Esophagus squamous epithelium (tissue), 5 donors: ENCODE measurements at places on chromosomes 12 and 14.

DNA sequence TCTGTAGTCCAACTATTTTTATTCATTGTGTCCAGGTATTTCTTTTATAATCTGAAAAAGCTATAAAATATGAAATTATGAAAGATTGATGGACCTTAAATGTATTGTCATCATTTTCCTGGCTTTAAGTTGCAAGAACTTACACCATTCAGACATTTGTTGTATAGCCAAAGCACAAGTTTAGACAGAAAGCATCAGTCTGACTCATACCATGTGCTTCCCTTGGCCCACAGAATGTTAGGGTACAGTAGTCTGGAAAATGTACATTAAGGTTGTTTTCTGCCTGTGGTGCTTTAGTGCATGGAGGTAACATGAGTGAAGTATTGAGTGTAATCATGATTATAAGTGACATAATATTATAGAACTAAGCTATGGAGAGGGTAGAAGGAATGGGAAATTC, 1002.5 kb downstream of the BCL11B start:
- no peak for DNase-seq

DNA sequence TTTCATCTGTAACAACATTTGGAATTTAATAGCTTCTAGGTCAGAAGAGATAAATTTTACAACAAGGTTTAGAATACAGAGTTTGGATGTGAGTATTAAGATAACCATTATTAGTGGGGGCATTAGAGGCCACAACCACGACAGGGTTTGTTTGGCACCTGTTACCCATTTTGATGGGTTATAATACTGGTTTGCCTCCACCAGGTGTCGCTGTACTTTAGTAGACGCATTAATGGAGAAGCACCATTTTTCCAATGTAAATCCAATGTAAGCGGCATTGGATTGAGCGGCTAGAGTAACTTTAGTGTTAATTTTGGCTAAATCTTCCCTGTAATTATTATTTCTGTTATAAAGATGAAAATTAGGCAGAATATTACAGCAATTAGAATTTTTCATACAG, 136.2 kb downstream of the SLCO1B3 start:
- DNase-seq, result no peak

GRCh38 chr12:14399871-14400270, 34.4 kb downstream of the ATF7IP start:
- DNase-seq, result no peak

DNA sequence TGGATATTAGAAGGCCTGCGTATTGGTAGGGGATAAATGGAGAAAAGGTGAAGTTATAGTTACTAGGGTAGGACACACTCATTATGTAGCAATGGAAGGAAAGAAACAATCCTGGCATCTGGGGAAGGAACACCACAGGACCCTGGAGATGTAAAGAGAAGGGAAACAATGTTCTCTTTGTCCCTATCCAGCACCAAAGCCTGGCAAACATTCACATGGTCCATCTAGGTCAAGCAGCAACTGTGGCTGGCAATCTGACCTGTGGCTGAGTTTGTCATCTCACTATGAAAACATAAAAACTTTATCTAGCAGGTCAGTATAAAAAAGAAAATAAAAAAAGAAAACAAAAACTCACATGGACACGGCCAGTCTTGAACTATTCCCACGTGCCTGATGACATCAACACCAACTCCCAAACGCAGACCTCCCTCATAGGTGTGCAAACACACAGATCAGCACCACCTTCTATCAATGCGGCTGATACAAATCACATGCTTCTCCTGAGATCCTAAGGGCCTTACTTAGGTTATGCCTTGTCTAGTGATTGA, 2.6 kb downstream of the POMT2 start:
- no peak for DNase-seq

DNA sequence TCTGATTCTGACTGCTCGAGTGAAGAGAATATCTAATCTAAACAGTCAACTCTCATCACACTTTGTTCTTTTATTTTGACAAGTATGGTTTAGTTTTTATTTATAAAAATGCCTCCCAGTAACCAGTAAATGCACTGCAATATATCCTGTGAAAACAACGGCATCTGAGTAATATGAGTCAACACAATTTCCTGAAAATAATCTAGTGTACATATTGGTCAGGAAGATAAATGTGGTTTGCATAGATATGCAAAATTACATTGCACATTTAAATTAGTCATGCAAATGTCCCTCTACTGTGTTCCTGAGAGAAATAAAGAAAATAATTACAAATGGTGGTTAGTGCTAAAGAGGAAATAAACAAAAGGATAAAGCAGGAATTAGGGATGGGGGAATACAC, 1190.7 kb upstream of the SEL1L start:
- DNase-seq, result no peak

DNA sequence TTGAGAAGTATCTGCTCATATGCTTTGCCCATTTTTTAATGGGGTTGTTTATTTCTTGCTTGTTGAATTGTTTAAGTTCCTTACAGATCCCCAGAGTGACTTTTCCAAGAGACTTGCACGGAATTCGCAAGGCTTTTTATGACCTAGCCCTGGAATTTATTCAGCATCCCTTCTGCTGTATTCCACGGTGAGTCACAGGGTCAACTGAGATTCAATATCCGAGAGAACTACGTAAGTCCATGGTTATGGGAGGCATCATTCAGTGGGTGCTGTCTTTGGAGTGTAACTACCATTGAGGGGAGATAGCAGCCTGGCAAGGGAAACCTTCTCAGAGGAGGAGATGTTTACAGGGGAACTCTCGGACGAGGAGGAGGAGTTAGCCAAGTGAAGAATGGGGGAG, 20.9 kb upstream of the GPRC5A start:
- no peak for DNase-seq

DNA sequence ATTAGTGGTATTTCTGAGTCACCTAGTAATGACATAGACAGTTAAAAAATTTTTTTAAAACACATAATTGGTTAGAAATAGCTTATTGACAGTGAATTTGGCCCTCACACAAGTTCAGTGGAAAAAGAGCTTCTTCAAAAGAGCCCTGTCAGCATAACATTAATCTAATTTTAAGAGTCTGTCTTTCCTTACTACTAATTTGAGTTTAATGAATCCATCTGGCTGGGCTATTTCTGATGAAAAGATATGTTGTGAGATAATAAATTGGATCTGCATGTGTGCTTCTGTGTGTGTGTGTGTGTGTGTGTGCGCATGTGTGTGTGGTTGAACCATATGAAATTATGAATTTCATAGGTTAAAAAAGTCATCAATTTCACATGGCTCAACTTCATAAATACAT, 1045.2 kb downstream of the FLRT2 start:
- no peak for DNase-seq

DNA sequence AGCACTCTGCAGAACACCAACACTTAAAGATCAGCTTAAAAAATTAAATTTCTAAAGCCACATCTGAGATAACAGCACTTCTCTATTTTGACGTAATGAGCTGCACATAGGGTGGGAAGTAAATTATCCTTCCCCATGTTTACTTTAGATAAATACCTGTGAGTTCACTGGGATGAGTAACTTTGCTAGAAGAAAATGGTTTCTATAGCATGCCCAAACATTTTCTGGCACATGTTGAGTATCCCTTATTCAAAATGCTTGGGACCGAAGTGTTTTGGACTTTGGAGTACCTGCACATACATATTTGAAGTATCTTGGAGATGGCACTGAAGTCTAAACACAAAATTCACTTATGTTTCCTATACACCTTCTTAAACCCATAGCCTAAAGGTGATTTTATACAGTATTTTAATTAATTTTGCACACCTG, 6.6 kb downstream of the SLC38A2 start:
- DNase-seq, result no peak
